ENCODE measurements at places on chromosomes 16 and 17.

GRCh38 chr17:50672831-50673551 is 34.7 kb downstream of the ANKRD40 start:
- DNase-seq, result no peak

DNA sequence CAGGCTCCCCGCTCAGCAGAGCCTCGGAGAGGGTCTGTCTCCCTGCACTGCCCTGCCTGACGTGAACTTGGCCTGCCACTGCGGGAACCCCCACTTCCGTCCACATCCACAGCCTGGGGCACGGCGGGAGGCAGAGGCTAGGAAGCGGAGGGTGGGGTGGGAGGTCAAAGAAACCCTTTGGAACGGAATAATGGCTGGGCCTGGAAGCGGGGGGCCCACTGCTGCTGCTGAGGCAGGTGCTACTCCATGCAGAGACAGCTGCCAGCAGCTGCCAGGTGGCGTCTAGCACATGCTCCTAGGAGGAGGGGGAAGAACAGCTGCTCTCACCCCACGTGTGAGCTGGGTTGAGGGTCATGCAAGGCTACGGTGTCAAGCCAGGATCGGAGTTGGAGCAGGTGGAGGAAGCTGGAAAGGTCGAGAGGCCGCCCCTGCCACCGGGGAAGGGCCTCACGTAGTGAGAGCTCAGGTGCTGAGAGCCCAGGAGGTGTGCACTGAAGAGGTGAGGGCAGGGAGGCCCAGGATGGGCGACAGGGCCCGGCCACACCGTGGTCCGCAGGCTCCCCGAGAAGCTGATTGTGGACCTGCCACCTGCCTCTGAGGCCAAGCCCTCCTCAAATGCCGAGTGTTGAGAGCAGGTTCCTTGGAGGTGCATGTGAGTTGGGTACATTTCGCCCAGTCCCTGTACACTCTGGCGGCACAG is 9.8 kb downstream of the FSCN2 start:
- no peak for DNase-seq

GRCh38 chr16:495127-495748 is 32.3 kb upstream of the CAPN15 start:
- DNase-seq, result no peak

GRCh38 chr17:8898126-8898525 is 30.7 kb upstream of the PIK3R6 start:
- no peak for DNase-seq

GRCh38 chr17:47654991-47655390 is 5.3 kb downstream of the KPNB1 start:
- no peak for DNase-seq

DNA sequence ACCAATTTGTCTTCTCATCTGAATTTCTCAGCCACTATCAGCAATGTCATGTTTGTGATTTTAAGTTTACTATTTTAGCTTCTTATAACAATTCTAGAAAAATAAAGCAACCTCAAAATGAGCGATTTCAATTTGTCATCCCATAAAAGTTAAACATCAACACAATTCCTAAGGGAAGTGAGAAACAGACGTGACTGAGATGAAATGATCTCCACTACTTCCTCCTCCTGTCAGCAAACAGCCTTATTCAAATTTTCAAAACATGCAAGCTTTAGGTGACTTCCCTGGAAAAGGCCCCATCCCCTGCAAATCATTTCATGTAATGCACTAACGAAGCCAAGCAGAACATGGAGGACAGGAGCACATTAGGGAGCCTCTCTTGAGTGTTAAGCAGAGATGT is 64.9 kb downstream of the ZNF652 start:
- no peak for DNase-seq

DNA sequence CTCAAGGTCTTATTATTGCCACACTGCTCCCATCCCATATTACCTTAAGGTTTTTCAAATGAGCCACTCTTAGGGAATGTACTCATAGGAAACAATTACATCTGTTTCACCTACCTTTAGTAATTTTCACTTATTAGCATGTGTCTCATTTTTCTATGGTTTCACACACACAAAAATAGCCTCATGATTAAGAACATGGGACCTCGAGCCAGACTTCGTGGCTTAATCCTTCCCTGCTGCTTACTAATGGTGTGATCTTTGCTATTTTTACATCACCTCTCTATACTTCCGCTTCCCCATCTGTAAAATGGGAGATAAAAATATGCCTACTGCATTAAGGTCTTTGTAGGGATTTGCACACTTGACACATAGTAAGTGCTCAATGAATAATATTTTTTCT is 38.5 kb downstream of the OTOA start:
- DNase-seq, result no peak

GRCh38 chr17:39751637-39752036 is 13.9 kb downstream of the GRB7 start:
- DNase-seq, result no peak

DNA sequence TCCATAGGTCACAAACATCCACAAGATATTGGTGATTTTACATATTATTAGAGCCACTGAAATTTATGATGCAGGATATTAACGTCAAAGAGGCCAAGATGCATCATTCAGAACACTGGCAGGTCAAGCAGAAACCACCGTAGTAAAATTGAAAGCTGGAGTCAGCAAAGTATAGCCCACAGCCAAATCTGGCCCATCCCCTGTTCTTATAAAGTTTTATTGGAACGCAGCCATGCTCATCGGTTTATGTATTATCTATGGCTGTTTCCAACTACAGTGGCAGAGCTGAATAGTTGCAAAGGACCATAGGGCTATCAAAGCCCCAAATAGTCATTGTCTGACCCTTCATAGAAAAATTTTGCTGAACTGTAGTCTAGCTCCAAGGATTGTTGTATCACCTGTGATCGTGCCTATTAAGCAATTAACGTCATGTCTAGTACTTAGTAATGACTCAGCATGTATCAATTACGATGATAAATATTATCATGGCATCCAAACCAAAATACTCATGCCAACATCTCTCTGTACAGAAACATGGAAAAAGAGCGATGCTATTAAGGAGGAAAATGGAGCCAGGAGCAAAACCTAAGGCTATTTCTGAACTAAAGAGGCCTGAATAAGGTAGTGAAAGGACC is 165.6 kb downstream of the IRX3 start:
- DNase-seq, result no peak

DNA sequence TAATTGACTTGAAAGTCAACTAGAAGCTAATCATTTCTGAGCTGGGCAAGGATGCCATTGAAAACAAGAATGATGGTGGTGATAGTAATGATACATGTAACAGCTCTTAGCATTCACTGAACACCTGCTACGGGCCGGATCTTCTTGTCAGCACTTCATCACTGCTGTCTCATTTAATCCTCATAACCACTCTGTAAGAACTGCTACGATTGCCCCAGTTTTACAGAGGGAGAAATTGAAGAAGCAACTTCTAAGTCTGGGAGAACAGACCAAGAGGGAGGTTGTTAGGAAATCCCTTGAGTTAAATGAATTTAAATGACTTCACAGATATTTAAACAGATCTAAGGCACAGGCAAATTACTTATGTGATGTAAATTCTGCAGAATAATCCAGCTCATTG is 7.0 kb upstream of the GAN start:
- DNase-seq, result no peak

- no peak for DNase-seq
Measured at GRCh38 chr17:27840688-27841087, 40.4 kb upstream of the NOS2 start.

GRCh38 chr17:67360880-67361279 is 5.5 kb downstream of the PSMD12 start:
- no peak for DNase-seq

- no peak for DNase-seq
Measured at GRCh38 chr17:73910821-73911515, 266.7 kb upstream of the SDK2 start.
